Renal cortex interstitium (tissue), 15 donors: ENCODE measurements at places on chromosomes 1 and 21. TPM values are rescaled to one million over a fixed set of nuclear protein-coding genes. Genes with fewer than 3 reads are reported as not detected.
A peak's percentile ranks its signal among the peaks of the same experiment; 100 is the strongest.

Gene SSU72
- polyA plus RNA-seq: 85.8 TPM

Gene YY1AP1
- 66.2 TPM for polyA plus RNA-seq

Gene DNM3
- 4.2 TPM for polyA plus RNA-seq

Gene IFNLR1
- 5.4 TPM for polyA plus RNA-seq

Gene TDRD5
- 5.7 TPM for polyA plus RNA-seq

Gene SARS1
- 139 TPM for polyA plus RNA-seq

Gene S1PR1
- 16.8 TPM for polyA plus RNA-seq

DNA sequence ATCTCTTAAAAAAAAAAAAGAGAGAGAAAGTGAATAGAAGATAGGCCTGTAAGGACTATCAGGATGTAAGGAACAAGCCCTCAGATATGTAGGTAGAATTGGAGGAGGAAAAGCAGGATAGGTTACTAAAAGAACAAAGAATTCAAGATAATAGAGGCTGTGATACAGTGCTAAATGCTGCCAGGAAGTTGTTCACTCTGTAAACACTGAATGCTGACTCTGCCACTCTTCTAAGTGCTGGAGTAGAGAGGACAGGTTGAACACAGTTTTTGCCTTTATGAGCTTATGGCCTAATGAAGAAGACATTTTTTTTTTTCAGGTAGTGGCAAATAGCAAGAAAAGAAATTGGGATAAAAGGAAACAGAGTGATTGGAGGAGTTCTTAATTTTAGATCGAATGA is 90.6 kb upstream of the ZNF678 start:
- no peak for DNase-seq

GRCh38 chr1:239757716-239758115 is 334.0 kb upstream of the FMN2 start:
- DNase-seq: no peak

GRCh38 chr1:94413311-94413710 is 4.9 kb upstream of the ABCD3 start:
- DNase-seq: no peak

DNA sequence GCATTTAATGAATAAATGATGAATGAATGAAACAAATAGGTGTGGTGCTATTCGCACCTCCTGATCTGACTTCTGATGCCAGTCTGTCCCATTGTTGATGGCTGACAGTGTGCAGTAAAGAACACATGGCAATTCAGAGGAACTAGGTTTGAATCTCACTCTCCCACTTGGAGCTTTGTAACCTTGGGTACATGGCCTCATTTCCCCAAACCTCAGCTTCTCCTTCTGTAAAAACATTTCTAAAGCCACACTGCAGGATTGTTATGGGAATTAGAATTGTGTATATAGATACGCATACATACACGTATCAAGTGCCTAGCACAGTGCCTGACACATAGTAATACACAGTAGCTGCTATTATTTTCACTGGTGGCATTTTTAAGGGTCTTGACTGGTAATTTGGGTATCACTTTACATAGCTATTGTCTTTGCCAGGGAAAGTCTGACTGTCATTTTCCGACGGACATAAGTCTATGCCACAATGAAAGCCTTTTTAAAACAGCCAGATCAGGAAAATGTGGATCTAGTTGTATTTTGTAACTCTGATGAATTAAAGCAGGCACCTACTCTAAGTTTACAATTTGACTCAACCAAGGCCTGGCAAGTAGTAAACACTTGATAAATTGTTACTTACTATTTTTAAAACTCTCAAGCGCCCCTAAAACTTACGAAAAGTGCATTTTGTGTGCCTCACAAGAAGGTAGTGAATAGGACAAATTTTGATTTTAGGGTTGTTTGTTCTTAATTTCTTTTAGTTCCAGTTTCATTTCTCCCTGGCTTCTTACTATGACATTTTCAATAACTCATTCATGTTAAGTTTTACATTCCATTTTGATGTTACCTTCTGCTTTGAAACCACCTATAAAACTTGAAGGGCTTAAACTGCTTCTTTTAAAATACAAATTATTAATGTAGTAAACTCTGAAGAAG is 164.4 kb downstream of the SDCCAG8 start:
- no peak for DNase-seq

DNA sequence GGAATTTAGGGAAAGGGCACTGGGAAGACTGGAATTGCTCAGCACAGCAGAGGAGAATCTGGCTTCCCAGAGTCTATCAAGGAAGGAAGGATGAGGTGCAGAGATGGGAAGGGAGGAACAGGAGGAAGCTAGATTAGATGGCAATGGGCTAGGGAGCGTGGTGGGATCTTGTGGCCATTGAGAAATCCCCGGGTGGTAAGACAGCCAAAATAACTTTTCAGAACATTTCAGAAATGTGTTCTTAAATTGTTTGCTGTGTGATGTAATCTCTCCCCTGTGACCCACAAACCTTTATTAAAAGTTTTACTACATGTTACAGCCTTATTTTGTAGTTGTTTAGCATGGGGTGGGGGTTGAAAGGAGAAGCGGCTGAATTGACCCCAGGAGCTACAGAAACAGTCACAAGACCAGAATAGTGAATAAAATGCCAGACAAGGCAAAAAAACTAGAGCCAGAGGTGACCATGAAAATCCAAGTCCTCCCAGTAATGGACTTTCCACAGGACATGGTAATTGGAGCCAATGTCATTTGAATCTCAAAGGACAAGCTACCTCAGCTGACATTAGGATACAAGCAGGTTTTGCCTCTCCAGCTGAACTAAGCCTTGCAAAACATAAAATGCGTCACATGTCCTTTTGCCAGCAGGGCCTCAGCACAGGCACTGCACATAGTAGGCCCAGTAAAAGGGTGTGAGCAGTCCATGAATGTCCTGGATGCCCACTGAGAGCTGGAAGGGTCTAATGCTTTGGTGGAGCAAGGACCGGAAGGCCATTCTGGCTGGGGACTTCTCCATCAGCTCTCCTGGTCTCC is 980 bp upstream of the AHCYL1 start:
- no peak for DNase-seq

DNA sequence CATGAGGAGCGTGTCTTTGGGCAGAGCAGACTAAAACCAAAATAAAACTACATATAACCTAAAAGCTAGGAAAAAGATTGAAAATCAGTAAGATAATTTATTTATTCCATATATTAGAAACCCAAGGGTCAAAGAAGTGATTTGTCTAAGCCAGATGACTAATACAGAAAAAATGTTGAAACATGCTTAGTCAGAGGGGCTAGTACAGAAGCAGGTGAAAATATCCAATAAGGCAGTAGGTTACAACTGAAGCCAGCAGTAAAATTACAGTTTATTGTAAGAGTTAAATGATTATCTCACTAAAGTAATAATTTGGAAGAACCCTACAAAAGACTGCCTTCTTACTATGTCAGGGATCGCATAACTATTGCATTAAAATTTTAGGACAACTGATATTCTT is 1190.9 kb upstream of the PRMT6 start:
- no peak for DNase-seq

DNA sequence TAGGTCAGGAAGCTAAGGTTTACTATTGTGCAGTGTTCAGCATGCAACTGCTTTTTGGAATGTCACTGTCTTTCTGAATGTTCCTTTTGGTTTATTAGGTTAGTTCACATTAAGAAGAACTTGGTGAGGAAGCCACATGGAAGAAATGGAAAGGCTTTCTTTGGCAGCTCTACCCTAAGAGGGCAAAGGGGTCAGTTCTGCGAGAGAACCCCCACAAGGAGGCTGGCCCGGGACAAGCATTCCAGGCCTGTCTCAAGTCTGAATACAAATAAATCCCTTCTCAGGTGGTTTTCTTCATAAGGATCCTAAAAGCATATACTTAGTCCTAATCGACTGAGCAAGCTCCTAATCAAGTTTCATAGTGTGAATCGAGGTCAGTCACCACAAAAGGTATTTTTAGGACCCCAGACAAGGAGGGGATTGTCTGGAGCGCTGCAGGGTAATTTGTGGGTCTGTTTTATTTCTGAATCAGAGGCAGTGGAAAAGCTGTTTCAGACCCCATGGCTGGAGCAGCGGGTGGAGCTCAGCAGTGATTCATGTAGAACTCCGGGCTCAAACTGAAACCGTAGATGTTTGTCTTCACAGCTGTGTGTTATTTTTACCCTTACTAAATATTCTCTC is 63.3 kb downstream of the ERG start:
- no peak for DNase-seq

GRCh38 chr1:44270686-44271628 is 57.7 kb downstream of the DMAP1 start:
- no peak for DNase-seq

DNA sequence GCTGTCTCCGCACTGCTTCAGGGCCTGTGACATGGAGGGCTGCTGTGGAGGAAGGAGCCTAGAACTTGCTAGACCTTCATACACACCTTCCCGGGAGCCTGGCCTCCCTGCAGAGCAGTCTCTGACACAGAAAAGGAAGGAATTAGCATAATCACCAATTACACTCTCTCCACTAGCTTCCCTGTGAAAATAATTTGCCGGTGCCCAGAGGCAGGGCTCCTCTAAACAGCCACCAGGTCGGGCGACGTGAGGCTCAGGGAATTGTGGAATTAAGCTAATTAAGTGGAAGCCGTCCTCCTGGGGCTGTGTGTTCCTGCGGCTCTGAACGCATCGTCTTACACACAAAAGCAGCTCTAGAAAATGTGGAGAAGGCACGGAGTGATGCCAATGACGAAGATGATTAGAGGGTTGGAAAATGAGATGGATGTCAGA is 82.6 kb downstream of the NENF start:
- no peak for DNase-seq

DNA sequence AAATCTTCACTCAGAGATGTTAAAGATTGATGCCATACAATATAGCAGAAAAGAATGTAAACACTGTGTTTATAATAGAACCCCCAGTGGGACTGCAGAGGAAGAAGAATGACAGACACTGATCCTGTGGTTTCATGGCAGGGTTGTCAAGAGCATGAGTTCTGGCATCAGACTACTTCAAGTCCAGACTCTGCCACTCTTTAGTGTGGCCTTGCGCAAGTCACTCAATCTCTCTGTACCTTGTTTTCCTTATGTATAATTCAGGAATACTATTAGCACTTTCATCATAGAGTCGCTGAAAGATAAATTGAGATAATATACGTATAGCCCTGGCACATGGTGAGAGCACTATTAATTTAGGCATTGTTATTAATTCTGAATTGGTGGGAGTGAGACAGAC is 38.5 kb upstream of the BCL9 start:
- no peak for DNase-seq

GRCh38 chr1:213281640-213282301 is 230.7 kb downstream of the RPS6KC1 start:
- DNase-seq: no peak

DNA sequence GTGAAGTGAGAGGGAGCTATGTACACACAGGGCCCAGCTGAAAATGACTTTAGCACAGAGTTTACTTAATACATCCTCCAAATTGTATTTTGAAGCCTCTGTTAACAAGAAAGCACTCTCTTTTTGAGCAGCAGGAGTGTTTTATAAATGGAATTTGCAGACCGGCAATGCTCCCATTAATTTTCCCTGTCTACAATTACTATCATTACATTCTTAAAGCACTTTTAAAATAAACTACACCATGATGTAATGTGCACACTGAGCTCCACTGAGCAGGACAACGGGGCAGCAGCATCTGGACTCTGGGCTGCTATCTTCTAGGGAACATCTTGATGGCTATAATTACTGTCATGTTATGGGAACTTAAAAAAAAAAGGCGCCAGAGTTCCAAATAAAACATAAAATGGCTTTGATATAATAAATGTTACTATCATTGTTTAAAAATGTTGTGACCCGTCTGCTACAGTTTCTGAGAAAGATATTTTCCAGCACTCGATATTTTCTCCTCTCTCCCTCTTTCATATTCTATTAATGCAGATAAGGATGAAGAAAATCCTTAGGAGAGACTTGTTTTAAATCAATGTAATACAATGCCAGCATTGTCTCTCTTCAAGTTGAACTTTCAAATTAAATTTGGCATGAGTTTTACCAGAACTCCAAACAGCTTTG is 150.9 kb downstream of the HLX start:
- DNase-seq: peak; percentile 32

- peak; percentile 37 for DNase-seq
Observed at GRCh38 chr1:66725885-66726665, 26.2 kb upstream of the DYNLT5 start.

- DNase-seq: peak; percentile 10
Observed at GRCh38 chr1:45685308-45686014, 872 bp downstream of the GPBP1L1 start.

DNA sequence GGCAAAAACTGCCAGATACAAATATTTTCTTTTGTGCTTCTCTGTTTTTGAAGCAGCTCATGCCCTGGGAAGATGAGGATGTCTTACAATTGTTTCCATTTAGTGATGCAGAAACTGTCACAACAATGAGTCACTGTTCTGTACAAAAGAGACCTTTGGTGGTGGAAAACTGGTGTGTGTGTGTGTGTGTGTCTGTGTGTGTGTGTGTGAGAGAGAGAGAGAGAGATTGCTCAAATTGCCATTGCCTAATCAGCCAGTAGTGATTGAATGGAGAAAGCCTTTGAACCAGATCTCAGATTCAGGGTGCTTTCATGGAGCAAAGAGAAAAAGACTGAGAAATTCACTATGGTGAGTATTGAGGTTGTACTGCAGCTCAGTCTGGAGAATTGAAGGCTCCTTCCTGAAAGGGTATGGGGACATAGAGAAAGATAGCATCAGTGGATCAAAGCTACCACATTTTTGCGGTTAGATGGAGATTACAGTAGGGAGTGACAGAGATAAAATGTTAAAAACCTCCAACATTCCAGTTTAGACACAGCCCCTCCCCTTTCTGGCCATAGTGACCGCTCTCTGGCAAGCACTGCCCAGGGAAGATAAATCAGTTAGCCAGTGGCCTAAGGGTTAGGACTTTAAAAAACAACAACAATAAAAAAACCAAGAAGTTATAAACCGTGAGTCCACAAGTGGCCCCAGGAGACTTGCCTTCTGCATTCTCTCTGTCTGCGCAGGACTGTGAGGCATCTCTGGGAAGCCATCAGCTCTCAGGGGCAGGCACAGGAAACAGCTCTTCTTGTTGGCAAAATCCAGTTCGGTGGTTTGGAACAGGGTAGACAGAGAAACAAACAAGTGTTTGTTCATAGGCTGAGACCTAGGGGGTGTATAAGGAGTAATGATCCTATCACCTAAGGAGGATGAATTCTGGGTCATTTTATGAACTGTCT is 406.5 kb downstream of the DUSP10 start:
- DNase-seq: no peak

- DNase-seq: no peak
Observed at GRCh38 chr1:175527773-175528172, 215.6 kb downstream of the TNR start.

DNA sequence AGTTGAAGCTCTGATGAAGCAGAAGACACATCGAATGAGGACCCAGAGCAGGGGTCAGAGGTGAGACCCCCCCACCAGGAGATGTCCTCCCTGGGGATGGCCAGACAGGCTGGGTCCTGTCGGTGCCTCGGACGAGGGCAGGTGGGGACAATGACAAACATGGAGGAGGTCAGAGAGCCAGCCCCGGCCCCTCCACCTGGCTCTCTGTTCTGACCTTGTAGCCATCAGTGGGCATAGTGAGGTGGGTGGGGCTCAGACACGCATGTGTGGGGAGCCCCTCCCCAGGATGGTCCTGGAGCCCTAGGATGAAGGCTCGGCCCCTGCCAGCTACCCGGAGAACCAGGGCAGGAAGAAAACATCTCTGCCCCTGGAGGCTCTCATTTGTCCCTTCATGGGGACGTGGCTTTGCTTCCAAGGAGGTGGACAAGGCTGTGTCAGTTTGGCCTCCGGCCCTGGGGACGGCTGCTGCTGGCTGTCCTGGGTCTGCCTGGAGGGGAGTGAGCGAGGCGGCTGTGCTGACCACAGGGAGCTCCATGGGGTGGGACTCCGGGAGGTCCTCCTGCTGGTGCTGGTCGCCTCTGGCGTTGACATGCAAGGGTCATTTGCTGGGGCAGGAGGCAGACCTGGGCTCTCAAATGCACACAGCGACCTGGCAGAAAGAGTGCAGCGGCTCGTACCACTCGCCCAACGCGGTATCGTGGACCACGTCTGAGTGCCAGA is 2.6 kb downstream of the KRTAP10-6 start:
- no peak for DNase-seq
